ENCODE measurements at places on chromosomes 11 and 22. TPM values are rescaled to one million over a fixed set of nuclear protein-coding genes. Genes with fewer than 3 reads are reported as not detected.

The CCDC188 gene
- total RNA-seq: 2.6 TPM

The CCDC116 gene
- 0.21 TPM for total RNA-seq

The FAM111B gene
- total RNA-seq: 13.2 TPM

The GGT5 gene
- 0.14 TPM for total RNA-seq

The GANAB gene
- 372 TPM for total RNA-seq

The MYO7A gene
- 2.8 TPM for total RNA-seq

The GALNT18 gene
- 9.8 TPM for total RNA-seq

The GRAMD1B gene
- total RNA-seq: 15.2 TPM

The GDPD4 gene
- not detected for total RNA-seq

The SNX32 gene
- total RNA-seq: 4.2 TPM

The OR51B2 gene
- not detected for total RNA-seq

The SOX10 gene
- 0.29 TPM for total RNA-seq

The TEX12 gene
- total RNA-seq: not detected

The MMP13 gene
- total RNA-seq: not detected

The EXPH5 gene
- 15.2 TPM for total RNA-seq

The APOA5 gene
- not detected for total RNA-seq

The ART1 gene
- not detected for total RNA-seq

The OR2D2 gene
- 0.27 TPM for total RNA-seq

The AGBL2 gene
- 5.8 TPM for total RNA-seq

The OR4D9 gene
- total RNA-seq: not detected

The C22orf31 gene
- total RNA-seq: 0.63 TPM

The C1QTNF6 gene
- 26.2 TPM for total RNA-seq

The TSPAN32 gene
- total RNA-seq: 2.6 TPM

The DDTL gene
- total RNA-seq: not detected

The NUDT22 gene
- 47.9 TPM for total RNA-seq

The ESAM gene
- 3.6 TPM for total RNA-seq

The SYCE3 gene
- not detected for total RNA-seq

The CECR2 gene
- total RNA-seq: 7.9 TPM

The SCN4B gene
- 0.36 TPM for total RNA-seq

The OR52A5 gene
- total RNA-seq: not detected

The MRPL11 gene
- total RNA-seq: 69.8 TPM

The FAM181B gene
- 3.1 TPM for total RNA-seq

The ZMAT5 gene
- total RNA-seq: 19.2 TPM

The PGA5 gene
- total RNA-seq: 2.9 TPM

The SLC22A12 gene
- total RNA-seq: not detected

The MMP7 gene
- total RNA-seq: 3.5 TPM

The ARHGAP20 gene
- 5.1 TPM for total RNA-seq

The IL10RA gene
- 0.48 TPM for total RNA-seq

The MFRP gene
- total RNA-seq: not detected

The ADM2 gene
- 10.2 TPM for total RNA-seq

The CSF2RB gene
- total RNA-seq: 0.72 TPM

The UCP2 gene
- total RNA-seq: 104 TPM

The OR6T1 gene
- not detected for total RNA-seq

The APOC3 gene
- total RNA-seq: 54.4 TPM

The NRIP3 gene
- 0.92 TPM for total RNA-seq

The WBP2NL gene
- total RNA-seq: not detected

The HTR3B gene
- total RNA-seq: 0.17 TPM

The PATE2 gene
- total RNA-seq: not detected

The CRKL gene
- 78.1 TPM for total RNA-seq

All from type B pancreatic cell (in vitro differentiated cells).